ENCODE measurements at places on chromosomes 12 and 14.

- no peak for DNase-seq
Measured at GRCh38 chr12:57902478-57902969, 38.8 kb upstream of the ATP23 start.

DNA sequence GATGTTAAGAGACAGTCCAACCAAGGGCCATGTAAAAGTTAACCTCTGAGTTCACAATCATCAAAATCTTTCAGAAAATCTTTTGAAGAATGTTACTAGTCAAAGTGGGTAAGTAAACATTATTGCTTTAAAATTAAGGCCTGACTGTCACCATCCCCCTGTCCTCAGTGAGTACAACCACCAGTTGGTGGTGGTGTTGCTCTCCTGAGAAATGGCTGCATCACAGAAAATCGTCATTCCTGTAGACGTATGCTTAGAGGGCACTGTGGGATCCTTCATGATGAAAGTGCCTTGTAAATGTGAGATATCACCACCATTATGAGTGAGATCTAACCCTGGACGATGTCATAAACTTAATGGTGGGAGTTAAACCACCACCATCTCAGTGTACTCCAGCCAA is 451.2 kb downstream of the RPS29 start:
- no peak for DNase-seq

- no peak for DNase-seq
Measured at GRCh38 chr14:89575386-89576061, 158.5 kb upstream of the FOXN3 start.

- DNase-seq: no peak
Measured at GRCh38 chr12:117192057-117192456, 1.8 kb upstream of the FBXO21 start.

- no peak for DNase-seq
Measured at GRCh38 chr12:54829511-54829910, 24.8 kb upstream of the MUCL1 start.

DNA sequence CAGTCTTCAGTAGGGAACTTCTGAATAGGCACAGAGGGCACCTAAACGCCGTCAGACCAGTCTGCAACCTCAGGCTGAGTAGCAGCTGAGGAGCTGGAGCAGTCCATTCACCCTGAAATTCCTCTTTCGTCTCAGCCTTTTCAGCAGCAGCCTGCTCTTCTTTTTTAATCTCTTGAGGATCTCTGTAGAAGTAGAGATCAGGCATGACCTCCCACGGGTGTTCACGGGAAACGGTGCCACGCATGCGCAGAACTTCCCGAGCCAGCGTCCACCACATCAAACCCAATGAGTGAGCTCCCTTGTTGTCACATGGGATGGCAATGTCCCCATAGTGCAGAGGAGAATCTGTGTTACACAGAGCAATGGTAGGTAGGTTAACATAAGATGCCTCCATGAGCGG is 11.1 kb upstream of the MARK3 start:
- no peak for DNase-seq

GRCh38 chr12:122183588-122183940 is 641 bp downstream of the LRRC43 start:
- DNase-seq: no peak

- DNase-seq: no peak
Measured at GRCh38 chr14:61498811-61499210, 177.4 kb downstream of the PRKCH start.

GRCh38 chr14:31968107-31968810 is 108.8 kb upstream of the ARHGAP5 start:
- DNase-seq: no peak

DNA sequence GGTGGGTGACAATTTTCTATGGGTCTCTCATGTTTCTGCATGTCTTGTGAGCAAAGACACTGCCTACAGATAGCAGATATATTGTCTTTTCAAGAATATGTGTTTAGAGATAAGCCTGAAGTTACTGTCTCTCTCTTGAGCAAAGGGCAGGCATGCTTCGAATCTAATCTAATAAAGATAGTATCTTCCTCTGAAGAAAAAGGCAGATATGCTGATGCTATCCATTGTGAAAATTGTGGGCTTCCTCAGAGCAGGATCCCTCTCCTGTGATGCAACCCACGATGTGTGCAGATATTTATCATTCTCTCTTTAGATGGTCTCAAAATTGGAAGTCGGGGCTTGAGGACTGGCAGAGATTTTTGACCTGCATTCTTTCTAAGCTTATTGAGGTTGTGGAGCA is 187.0 kb downstream of the DACT1 start:
- DNase-seq: no peak

DNA sequence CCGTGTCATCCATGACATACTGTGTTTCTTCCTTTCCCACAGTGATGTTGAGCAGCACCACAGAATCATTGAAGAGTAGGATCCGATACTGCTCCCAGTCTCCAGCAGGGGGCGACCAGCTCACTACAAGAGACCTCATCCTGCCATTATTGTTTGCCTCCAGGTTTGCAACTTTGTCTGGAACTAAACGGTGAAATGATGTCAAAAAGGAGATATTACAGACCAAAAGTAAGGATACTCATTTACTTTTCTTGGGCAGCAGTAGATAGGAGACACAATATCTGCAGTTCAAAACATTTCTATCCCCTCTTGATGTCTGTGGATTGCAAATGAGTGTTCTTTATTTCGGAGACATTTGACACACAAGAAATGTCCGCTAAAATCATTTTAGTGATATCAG is 47.2 kb downstream of the PTPRB start:
- DNase-seq: peak; percentile 44

GRCh38 chr12:25811656-25812126 is 146.8 kb upstream of the RASSF8 start:
- no peak for DNase-seq

DNA sequence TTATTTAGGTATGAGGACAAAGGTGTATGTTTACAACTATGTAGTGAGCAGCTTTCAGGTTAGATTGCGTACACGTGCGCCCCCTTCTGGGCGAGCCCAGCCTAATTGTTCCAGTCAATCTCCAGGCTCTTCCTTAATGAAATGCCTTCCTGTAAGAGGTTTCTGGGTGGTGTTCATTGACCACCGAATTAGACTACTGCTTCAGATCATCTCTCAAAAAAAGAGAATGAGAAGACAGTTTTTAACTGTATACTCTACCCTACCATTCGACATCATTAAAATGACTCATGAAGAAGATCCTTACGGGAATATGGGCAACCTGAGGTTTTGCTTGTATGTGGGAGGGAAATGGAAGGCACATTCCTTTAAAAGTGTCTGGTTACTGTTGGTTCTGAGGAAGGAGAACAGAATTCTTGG is 2.1 kb downstream of the LUM start:
- peak; percentile 42 for DNase-seq

- no peak for DNase-seq
Measured at GRCh38 chr12:52350021-52350620, 17.2 kb downstream of the KRT85 start.

- peak; percentile 26 for DNase-seq
Measured at GRCh38 chr14:23119363-23120327, 590 bp upstream of the CEBPE start.

- DNase-seq: no peak
Measured at GRCh38 chr12:64194333-64195149, 27.6 kb downstream of the KICS2 start.

DNA sequence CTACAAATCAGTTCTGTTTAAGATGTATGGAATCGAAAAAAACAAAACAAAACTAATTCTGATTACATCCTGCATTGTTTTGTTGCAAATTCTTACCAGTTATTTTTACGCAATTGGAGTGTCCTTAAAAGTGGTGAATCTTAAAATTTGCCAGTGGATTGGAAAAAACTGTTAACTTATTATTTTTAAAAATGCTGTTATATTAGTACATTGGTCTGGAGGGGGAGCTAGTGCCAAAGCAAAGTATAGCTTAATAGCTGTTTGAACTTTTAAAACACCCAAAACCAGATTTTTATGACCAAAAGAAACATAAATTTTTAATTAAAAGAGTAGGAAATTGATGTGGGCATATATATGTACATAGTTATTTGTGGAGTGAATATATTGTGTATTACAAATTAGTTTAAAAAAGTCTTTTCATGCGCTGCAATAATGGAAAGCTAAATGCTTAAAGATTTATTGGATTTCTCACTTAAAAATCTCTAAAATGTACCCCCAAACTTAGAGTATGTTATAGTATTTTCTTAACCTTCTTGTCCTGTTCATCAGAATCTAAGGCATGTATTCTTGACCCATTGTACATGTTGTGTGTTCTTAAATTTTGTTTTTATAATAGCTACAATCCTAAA is 2.5 kb downstream of the FUT8 start:
- DNase-seq: no peak

DNA sequence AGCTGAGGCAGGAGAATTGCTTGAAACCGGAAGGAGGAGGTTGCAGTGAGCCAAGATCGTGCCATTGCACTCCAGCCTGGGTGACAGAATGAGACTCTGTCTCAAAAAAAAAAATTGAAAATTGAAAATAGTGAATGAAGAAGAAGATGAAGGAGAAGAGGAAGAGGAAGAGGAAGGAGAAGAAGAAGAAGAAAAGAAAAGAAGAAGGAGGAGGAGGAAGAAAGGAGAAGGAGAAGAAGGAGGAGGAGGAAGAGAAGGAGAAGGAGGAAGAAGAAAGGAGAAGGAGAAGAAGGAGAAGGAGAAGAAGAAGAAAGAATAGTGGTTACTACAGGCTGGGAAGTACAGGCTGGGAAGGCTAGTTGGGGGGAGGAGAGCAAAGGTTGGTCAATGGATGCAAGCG is 124.3 kb upstream of the CPSF6 start:
- DNase-seq: no peak

GRCh38 chr12:100128512-100128908 is 14.2 kb downstream of the BLTP3B start:
- DNase-seq: no peak

DNA sequence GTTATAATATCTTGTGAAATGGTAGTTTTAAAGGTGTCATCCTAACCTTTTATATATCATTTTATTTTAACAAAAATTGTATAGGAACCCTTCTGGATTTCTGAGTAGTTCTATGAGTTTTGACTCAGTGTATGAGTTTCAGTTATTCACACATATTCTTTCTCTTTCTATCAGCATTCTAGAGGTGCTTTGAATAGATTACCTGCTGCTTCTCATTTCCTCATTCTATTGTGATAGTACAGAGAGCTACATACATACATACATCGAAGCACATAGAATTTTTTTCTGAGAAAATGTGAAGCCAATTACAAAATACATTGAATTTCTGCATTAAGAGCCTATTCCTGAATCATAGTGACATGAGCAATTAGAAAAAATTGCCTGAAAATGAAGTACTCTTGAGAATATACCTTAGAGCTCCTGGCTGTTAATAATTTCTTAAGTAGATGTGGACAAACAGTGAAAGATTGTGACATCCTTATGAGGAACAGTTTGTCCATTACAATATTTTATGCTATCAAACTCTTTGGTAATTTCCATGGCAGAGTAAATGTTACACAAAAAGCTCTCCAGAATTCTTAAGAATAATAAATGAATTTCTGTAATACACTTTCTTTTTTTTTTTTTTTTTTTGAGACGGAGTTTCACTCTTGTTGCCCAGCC is 556.6 kb downstream of the TRHDE start:
- DNase-seq: no peak

DNA sequence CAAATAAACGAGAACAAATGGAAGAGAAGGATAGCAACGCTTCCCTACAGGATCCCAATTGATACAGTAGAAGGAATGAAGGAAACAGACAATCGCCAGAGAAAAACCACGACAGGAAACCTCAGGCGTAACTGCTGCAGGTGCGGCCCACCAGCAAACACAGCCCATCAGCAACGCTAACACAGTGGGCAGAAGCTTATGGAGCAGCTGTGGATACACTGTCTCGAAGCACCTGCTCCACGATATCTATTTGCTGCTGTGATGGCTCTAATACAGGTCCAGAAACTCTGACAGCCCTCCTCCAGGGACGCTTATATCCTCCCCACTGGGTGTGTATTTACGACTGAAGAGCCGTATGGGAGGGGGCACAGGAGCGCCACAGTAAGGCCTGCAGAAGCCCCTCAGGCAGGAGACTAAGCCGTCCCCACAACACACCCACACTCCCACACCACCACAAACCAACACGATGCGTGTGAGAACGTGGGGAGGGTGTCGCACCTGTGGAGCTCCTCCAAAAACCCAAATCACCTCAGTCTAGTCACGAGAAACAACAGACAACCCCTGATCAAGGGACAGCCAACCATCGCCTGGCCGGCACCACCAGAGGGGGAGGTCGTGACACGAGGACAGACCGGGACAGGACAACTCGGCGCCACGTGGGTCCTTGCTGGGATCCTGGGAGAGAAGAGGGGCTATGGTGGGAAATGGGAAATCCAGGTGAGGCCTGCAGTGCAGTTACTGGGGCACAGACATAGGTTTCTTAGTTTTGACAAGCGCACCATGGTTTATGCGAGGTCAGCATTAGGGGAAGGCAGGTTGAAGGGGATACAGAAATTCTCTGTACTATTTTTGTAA is 24.0 kb downstream of the POLE start:
- no peak for DNase-seq

DNA sequence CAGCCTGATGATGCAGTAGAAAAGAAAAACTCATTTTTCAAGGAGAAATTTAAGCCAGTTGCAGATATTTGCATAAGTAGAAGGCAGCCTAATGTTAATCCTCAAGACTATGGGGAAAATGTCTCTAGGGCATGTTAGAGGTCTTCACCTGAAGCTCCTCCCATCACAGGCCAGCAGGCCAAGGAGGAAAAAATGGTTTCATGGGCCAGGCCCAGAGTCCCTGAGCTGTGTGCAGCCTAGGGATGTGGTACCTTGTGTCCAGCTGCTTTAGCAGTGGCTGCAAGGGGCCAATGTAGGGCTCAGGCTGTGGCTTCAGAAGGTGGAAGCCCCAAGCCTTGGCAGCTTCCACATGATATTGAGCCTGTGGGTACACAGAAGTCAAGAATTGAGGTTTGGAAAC is 1946.7 kb upstream of the FLRT2 start:
- DNase-seq: no peak

GRCh38 chr14:24310646-24311604 is at the start of gene LTB4R:
TSS of gene LTB4R (plus strand) at chr14:24311502. CDS start at chr14:24315652, 4,150 bp downstream.
- peak; percentile 77 for DNase-seq

GRCh38 chr14:92502541-92503286 is 10.9 kb upstream of the RIN3 start:
- no peak for DNase-seq

DNA sequence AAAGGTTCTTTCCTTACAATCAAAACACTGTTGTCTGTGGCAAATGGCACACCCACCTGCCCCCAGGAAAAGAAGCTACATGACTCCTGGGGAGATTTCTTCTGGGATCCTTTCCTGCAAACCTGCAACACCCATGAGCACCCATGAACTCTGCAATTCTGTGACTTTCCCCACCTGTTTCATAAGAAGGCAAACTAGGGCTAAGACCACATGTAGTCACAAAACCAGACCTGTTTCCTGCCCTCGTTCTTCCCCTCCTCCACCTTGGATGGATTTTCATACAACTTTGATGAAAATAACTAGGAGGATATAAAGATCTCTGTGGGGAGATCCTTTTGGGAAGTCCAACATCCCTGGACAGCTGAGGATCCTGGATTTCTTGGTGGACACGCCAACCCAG is 1084.7 kb downstream of the BCL11B start:
- DNase-seq: no peak
